ENCODE measurements at places on chromosomes 3 and 15. TPM values are rescaled to one million over a fixed set of nuclear protein-coding genes. Genes with fewer than 3 reads are reported as not detected.

DNA sequence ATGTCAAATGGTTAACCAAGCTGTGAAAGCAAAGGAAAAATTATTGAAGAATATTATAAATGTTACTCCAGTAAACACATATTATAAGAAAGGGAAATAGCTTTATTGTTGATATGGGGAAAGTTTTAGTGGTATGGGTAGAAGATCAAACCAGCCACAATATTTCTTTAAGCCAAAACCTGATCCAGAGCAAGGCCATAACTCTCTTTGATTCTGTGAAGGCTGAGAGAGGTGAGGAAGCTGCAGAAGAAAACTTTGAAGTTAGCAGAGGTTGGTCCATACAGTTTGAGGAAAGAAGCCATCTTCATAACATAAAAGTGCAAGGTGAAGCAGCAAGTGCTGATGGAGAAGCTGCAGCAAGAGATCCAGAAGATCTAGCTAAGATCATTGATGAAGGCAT is 54.8 kb downstream of the LYZL4 start:
- no peak for DNase-seq

- no peak for DNase-seq
These were observed 15.3 kb upstream of the SPG21 start for GRCh38 chr15:65004993-65005392.

DNA sequence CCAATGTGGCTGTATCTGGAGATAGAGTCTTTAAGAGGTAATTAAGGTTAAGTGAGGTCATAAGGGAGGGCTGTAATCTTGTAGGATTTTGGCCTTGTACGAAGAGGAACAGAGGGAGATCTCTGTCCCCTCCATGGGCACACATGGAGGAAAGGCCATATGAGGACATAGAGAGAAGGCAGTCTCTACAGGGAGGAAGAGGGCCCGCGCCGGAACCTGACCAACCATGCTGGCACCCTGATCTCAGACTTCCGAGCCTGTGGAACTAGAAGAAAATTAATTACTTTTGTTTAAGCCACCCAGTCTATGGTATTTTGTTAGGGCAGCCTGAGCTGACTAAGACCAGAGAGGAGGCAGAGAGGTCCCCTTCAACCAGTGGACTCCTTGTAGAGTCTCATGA is 17.7 kb upstream of the MRPS22 start:
- DNase-seq = no peak

DNA sequence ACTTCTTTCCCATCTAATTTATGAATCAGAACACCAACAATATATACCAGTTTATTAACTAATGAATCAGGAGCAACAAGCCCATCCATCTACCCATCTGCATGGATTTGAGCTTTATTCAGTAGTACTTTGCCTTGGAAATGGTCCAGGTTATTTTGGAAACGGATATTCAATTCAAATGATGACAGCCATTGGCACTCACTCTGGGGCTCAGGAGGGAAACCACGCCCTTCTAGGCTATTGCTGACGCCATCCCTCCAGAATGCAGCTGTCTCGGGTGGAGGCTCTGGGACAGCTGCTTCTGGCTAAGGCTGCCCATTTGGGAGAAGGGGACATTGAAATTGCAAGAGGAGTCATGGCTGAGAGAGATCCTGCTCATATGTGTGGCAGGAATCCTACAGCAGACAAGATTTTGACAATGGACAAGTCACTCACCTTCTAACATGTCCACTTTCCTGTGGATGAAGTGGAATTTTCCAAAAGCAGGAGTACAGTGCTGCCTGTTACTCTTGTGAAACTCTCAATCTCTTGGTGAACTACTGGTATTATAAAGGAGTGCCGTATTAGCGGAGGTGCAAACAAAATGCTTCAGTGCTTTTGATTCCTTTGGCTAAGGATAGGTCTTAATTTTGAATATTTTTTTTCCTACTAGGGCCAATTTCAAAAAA is 29.3 kb upstream of the TRAK1 start:
- DNase-seq = peak; percentile 63

GRCh38 chr3:125059488-125060245 is 3.9 kb upstream of the HEG1 start:
- no peak for DNase-seq

GRCh38 chr3:115624029-115624741 is 875 bp downstream of the GAP43 start:
- DNase-seq = no peak

GRCh38 chr15:88649286-88649733 is 10.5 kb downstream of the ISG20 start:
- DNase-seq = peak; percentile 95

DNA sequence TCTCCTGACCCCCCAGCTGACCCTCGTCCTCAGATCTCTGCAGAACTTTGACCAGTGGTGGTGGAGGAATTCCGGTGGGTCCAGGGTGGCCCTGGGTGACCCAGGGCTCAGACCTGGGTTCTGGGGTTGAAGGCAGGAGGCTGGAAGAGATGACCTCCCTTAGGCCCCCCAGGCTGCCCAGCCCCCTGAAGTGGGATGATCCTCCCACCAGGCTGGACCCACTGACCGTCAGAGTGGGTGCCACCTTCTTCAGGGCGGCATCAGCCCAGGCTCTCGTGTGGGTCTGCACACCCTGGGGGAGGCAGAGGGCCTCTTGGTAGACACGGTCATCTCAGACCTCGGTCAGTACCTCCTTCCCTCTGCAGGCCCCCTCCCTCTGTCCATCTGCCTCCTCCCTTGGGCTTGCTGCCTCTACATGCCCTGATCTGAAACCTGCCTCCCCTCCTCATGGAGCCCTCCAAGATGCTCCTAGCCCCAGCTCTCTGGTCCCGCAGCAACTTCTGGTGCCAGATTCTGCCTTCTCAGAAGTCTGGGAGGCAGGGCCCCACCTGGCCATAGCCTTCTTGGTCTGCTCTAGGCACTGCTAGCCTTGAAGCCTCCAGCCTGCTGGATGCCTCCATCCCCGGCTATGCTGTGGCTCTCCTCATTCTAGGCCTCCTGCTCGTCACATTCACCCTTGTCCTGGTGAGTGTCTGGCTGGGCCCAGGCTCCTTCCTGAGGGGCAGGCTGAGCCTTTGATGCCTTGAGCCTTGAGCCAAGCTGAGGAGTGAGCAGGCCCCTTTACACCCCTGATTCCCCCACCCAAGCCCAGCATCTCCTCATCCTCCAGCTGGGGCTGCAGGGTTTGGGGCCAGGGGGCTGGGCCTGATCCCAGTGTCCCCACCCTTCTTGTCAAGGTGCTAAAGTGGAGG is 49.1 kb upstream of the CSPG4 start:
- no peak for DNase-seq

The LNP1 gene
- polyA plus RNA-seq = 3.3 TPM

The KLF15 gene
- polyA plus RNA-seq = 0.53 TPM

The VPS13C gene
- polyA plus RNA-seq = 18.4 TPM

The SLC9A9 gene
- polyA plus RNA-seq = 11.5 TPM
